ENCODE measurements at places on chromosomes 1 and 21. TPM values are rescaled to one million over a fixed set of nuclear protein-coding genes. Genes with fewer than 3 reads are reported as not detected.

NTPCR gene
- total RNA-seq, result 47.0 TPM

SPATA46 gene
- total RNA-seq, result not detected

ANKRD45 gene
- not detected for total RNA-seq

GNG4 gene
- 27.1 TPM for total RNA-seq

HES3 gene
- total RNA-seq, result not detected

THEM5 gene
- not detected for total RNA-seq

RNF115 gene
- total RNA-seq, result 7.8 TPM

- no peak overlapping the region for H3K4me3 ChIP-seq
- H3K27me3 ChIP-seq, result no peaks in the 10 kb centered on the region
- no peaks in the 10 kb centered on the region for H3K4me1 ChIP-seq
- no peak for DNase-seq
Measured at GRCh38 chr1:150332651-150333290, 11.4 kb downstream of the PRPF3 start.

DNA sequence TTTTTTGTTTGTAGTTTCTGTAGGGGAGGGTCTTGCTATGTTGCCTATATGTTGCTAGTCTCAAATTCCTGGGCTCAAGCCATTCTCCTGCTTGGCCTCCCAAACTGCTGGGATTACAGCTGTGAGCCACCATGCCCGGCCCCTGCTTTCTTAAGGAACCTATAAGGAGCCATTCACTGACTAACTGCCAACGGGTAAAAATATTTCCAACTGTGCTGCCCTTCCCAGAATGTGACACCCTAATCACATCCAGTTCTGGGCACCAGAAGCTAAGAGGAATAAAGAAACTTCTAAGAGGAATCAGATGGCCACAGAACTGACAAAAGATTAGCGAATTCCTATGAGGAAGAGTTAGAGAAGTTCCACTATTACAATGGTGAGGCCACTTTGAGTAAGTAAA lies 6.4 kb downstream of the SYPL2 start:
- H3K4me3 ChIP-seq, result no peak overlapping the region
- no peak for DNase-seq
- peaks cover 42% of the 10 kb centered on the region for H3K27me3 ChIP-seq
- H3K4me1 ChIP-seq, result no peaks in the 10 kb centered on the region

DNA sequence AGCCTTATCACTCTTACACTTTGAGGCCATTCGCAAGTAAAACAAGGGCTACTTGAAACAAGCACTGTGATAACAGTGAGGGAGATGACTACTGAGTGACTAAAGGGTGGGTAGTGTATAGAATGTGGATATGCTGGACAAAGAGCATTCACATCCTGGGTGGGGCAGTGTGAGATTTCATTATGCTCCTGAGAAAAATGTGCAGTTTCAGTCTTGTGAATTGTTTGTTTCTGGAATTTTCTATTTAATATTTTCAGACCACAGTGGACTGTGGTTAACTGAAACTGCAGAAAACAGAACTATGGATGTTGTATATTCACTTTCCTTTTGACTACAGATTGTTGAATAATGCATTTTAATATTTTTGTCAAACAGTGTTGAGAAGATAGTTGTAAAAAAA lies 25.1 kb upstream of the B3GALT2 start:
- DNase-seq, result peak; percentile 25
- H3K36me3 ChIP-seq, result peaks cover 23% of the 10 kb centered on the region
- peaks cover 9% of the 10 kb centered on the region for H3K4me1 ChIP-seq
- H3K27me3 ChIP-seq, result no peaks in the 10 kb centered on the region
- no peak overlapping the region for H3K27ac ChIP-seq

DNA sequence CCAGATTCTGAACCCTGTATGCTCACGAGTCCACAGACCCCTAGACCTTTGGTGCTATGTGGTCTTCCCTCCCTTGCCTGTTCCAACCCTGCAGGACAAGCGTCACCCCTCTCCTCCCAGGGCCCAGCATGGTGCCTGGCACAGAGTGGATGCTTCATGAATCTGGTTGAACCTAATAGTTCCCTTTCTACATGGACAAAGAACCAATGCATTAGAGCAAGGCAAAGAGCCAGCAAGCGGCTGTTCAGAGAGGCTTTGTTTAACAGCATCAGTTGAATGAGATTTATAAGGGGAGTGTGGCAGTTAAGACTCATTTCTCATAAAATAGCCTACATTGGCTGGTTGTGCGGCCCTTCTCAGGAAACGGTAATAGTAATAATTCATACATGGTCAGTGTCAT lies 14.9 kb downstream of the SLC26A9 start:
- no peak overlapping the region for H3K27ac ChIP-seq
- DNase-seq, result no peak
- no peaks in the 10 kb centered on the region for H3K36me3 ChIP-seq

DNA sequence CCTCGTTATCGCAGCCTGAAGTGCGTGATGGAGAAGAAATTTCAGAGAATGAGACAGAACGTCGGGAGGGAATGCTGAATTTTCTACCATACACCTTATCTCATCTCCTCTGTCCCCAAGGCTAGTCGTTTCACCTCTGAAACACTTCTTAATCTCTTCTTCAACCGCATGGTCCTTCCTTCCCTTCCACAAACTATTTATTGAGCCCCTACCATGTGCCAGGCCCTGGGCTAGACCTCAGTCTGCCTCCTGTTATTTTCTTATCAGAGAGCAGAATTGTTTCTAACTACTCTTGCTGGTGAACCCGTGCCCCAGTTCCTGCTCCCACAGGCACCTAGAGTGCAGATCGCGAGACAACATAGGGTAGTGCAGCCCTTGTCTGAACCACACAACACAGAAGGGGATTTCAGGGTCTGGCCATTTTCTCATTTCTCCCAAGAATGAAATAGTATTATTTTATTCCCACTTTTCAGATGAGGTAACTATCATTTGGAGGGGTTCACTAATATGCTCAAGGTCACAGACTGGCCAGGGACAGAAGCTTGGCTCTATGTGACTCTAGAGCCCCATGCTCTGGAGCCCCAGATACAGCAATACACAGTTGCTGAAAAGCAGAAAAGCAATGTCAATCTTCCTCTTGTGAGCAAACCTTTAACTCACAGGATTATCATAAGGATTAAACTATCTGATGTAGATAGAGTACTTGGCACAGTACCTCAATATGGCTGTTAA lies 598 bp upstream of the ADIPOR1 start:
- no peak for DNase-seq
- peak overlapping the region; percentile 52 for H3K27ac ChIP-seq
- H3K4me3 ChIP-seq, result peak overlapping the region; percentile 66

- H3K27me3 ChIP-seq, result peaks cover 8% of the 10 kb centered on the region
- H3K4me1 ChIP-seq, result no peaks in the 10 kb centered on the region
- DNase-seq, result no peak
- no peak overlapping the region for H3K27ac ChIP-seq
Measured at GRCh38 chr1:175072099-175072951, 4.7 kb downstream of the TNN start.

DNA sequence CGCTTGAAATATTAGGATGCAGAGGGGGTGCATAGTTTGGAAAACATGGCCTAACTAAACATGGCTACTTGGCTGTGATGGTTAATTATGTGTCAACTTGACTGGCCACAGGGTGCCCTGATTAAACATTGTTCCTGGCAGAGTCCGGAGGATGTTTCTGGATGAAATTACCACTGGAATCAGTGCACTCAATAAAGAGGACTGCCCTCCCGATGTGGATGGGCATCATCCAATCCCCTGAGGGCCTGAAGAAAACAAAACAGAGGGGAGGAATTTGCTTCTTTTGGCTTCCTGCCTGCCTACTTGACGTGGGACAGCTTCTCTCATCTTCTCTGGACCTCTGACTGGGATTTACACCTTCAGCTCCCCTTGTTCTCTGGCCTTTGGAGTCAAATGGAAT lies 79.1 kb upstream of the KCNE2 start:
- H3K27ac ChIP-seq, result no peak overlapping the region
- no peaks in the 10 kb centered on the region for H3K4me1 ChIP-seq
- DNase-seq, result no peak
- no peak overlapping the region for H3K4me3 ChIP-seq
- peaks cover 25% of the 10 kb centered on the region for H3K27me3 ChIP-seq

DNA sequence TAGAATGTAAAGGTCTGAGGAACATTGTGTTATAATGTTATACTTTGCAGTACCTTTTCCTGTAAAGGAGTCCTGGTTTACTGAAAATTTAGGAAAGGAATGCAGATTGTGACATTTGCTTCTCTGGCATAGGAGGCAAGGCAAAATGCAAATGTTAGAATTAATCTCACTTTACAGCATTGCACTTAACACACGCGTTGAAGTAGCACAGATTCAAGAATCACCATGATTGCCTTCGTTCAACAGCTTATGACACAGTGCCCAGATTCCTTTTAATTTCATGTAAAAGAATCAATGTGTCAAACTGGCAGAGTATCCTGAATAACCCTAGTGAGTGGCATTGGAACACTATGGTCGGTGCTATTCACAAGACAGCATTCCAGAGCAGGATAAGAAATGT lies 47.4 kb downstream of the RGS7 start:
- H3K4me3 ChIP-seq, result no peak overlapping the region
- H3K27ac ChIP-seq, result no peak overlapping the region
- H3K27me3 ChIP-seq, result no peaks in the 10 kb centered on the region
- H3K4me1 ChIP-seq, result no peaks in the 10 kb centered on the region
- no peaks in the 10 kb centered on the region for H3K36me3 ChIP-seq

- H3K4me1 ChIP-seq, result no peaks in the 10 kb centered on the region
- no peak overlapping the region for H3K4me3 ChIP-seq
- no peak overlapping the region for H3K27ac ChIP-seq
- H3K27me3 ChIP-seq, result peaks cover 3% of the 10 kb centered on the region
- H3K36me3 ChIP-seq, result peaks cover 10% of the 10 kb centered on the region
Measured at GRCh38 chr21:41736423-41736822, 30.4 kb downstream of the RIPK4 start.

DNA sequence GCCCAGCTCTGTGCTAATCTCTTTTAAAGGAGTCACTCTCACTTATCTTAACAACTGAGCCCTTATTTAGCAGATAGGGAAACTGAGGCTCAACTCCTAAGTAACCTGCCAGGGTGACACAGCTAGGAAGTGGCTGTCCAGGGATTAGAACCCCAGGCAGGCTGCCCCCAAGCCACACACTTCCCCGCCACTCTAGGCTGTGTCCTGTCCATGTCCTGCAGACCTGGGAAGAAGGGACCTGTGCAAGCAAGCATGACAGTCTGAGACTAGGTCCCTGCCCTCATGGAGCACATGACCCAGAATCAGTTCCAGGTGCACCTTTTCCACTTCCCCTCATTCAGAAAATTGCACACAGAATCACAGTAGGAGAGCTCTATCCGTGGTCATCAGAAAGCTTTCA lies 12.2 kb downstream of the KIAA1614 start:
- no peaks in the 10 kb centered on the region for H3K36me3 ChIP-seq
- peaks cover 75% of the 10 kb centered on the region for H3K4me1 ChIP-seq
- H3K4me3 ChIP-seq, result peak overlapping the region; percentile 60
- no peak for DNase-seq
- peak overlapping the region; percentile 56 for H3K27ac ChIP-seq

GRCh38 chr1:64309431-64309831 lies 106.0 kb downstream of the UBE2U start:
- H3K27me3 ChIP-seq, result no peaks in the 10 kb centered on the region
- no peak overlapping the region for H3K27ac ChIP-seq
- H3K4me1 ChIP-seq, result no peaks in the 10 kb centered on the region
- no peaks in the 10 kb centered on the region for H3K36me3 ChIP-seq
- DNase-seq, result no peak

DNA sequence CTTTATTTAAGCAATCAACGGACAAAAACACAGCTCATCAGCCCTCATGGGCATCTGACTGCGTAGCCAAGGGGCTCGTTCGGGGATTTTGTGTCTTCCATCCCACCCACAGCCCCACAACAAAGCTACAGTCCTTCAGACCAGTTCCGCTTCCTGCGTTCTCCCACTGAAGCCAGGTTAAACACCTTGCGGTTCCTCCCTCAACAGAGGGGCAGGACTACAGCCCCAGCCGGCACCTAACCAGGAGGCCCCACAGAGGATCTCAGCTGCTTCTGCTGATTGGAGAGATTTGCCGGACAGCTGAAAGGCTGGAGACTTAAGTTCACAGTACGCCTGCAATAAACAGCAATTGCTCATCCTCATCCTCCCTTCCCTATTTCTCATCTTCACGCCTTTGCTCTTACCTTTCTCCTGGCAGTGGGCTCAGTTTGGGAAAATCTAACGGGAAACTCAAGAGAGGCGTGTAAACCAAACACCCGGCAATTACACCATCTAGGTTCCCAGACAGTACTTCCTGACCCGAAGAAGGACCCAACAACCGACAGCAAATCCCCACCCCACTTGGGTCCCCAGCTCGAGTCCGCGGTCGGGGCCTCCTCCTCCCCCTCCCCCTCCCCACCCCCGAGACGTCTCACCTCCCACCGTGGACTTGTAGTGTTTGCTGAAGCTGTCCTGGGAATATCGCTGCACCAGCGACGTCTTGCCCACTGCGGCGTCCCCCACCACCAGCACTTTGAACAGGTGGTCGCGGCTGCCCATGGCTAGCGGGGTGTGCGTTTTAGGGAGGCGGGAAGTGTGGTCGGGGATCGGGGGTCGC lies 876 bp downstream of the RAB29 start:
- peak overlapping the region; percentile 81 for H3K4me3 ChIP-seq
- no peak overlapping the region for H3K27ac ChIP-seq
- peak; percentile 35 for DNase-seq
- peaks cover 8% of the 10 kb centered on the region for H3K27me3 ChIP-seq
